GM12865 (cell line): ENCODE measurements at places on chromosomes 16 and 17.

DNA sequence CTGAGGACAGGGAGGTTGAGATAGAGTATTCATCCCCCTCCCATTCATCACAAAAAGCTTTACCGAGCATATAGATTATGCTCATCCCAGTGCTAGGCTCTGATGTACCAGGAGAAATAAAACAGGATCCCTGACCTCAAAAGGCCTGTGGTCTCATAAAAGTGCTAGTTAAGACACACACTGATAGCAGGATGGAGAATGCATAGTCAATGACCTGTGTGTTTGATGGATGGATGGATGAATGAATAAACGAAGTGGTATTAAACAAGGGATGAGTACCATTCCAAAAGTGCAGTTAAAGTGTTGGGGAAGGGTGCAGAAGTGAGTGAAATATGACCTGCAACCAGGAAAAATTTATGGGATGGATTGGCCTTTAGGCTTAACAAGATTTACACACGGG is 133.9 kb upstream of the NUDT7 start:
- DNase-seq, result no peak

DNA sequence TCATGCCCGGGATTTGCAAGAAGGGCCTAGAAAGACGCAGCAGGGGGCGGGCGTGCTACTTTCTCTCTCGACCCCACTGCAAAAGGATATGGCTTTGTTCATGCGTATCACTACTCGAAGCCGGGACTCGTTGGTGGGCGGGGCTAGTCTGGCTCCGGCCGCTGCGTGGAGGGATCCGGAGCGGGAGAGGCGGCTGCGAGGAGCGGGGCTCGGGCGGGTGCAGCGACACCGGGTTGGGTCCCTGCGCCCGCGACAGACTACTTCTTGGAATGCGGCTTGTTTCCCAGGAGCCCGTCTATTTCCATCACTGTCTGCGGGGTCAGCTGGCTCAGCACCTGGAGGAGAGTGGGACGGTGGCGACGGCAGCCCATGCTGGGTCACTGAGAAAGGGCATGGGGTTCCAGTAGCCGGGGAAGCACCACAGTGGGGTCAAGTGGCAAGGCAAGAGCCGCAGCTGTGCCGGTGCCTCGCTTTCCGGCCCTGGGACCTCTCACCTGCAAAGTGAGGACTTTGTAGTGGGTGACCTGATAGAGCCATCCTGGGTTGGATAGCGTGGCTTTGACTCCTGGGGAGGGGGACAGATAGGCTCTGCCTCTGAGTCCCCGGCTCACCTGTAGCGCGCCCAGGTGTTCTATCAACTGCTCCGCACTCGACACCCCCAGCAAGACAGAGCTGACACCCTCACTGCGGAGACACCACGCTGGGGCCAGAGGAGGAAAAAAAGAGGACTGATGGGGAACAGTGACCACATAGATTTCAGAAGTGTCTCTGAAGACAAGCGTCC is 6.6 kb downstream of the KCNAB3 start:
- peak; percentile 72 for DNase-seq

- peak; percentile 89 for DNase-seq
Observed at GRCh38 chr16:3059041-3059722, 6.3 kb upstream of the IL32 start.

- no peak for DNase-seq
Observed at GRCh38 chr16:87603684-87604633, 1.7 kb downstream of the JPH3 start.

DNA sequence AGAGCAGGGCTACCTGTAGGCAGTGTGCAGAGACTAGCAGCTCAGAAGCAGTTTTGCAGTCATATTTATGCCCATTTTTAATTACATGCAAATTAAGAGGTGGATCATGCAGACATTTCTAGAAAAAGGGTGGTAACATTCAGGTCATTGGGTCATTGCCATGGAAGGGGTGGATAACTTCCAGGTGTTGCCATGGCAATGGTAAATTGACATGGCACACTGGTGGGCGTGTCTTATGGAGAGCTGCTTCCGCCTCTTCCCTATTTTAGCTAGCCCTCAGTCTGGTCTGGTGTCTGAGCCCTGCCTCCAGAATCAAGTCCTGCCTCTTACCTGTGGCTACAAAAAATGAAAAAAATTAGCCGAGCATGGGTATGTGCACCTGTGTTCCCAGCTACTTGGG is 2.8 kb upstream of the DNAI2 start:
- no peak for DNase-seq

DNA sequence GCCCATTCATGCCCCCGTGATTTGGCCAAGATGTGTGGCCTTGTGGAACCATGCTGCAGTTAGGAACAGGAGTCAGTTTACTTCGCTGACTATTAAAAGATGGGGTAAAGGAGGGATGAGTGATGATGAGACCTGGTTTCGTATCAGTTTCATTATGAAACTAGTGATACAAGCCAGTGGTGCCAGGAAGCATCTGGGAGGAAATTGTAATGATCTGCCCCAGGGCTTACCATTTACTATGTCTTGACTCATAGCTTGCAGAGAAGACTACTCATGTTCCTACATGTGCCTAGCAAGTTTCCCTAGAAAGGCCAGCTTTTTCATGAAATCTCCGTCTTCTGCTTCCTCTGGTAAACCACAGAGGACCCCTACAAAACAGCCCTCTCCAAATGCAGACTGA is 23.2 kb downstream of the CDH3 start:
- DNase-seq, result peak; percentile 77

GRCh38 chr17:31216031-31216751 is 80.8 kb downstream of the OMG start:
- peak; percentile 51 for DNase-seq

DNA sequence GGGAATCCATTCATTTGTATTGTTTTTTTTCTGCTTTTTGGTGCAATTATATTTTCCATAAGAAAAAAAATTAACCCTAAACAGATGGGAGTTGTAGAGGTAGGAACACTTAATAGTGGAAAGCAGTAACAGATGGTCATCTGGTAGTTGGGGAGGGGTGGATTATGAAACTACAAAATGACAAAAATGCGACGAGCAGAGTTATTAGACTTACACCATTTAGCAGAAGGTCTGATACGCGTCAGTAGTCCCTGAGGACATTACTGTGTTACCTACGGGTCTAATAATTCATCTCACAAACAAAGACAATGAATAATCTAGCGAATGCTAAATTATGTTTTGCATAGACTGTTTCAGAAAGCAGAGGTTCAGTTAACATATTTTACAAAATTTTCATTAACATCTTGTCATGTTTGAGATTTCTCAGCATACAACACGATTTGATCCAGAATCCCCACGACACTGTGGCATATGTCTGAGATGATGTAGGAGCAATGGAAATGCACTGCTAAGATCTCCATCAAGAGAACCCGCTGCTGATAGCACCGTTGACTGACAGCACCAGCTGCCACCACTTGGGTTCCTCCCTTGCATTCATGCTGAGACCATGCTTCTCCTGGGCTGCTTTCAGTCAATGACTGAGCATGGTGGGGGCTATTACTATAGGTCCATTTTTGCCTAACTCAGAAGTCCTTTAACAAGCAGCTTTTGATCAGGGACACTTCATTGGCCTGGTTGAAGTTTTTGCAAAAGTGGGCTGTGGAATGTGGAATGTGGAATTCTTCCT is 182.2 kb upstream of the CPHXL start:
- no peak for DNase-seq

- no peak for DNase-seq
Observed at GRCh38 chr16:47511882-47512281, 50.8 kb downstream of the PHKB start.

GRCh38 chr16:6190776-6191175 is 1093.2 kb upstream of the EEF2KMT start:
- no peak for DNase-seq

GRCh38 chr17:75853433-75853832 is 1.7 kb downstream of the WBP2 start:
- no peak for DNase-seq

DNA sequence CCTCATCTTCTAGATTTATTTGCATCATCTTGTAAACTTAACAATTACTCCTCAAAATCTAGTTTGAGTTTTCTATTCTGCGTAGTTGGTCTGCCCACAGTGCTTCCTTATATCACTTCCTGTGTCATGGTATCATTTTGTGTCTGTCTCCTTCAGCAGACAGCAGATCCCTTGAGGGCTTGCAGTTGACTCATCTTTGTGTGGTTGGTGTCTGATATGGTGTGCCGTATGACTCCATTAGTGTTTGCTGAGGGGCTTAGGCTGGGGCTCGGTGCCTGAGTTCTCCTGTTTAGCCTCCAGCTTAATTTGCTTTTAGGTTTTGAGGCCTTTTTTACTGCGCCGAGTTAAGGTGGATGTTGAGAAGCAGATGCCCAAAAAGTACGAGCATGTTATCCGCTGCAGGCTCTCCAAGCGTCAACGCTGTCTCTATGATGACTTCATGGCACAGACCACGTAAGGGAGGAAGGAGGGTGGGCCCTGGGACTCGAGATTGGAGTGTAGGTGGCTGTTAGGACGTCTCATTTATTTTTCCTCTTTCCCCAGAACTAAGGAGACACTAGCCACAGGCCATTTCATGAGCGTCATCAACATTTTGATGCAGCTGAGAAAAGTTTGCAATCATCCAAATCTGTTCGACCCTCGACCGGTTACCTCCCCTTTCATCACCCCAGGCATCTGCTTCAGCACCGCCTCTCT is 16.9 kb downstream of the SRCAP start:
- DNase-seq, result peak; percentile 22

DNA sequence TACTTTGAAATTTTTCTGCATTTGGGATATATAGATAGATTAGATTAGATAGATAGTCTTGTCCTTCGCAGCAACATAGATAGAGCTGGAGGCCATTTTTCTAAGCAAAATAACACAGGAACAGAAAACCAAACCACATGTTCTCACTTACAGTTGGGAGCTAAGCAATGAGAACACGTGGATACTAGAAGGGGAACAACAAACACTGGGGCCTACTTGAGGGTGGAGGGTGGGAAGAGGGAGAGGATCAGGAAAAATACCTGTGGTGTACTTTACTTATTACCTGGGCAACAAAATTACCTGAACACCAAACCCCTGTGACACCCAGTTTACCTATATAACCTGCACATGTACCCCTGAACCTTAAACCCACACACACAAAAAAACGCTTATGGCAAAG is 14.3 kb downstream of the PRKAR1A start:
- DNase-seq, result no peak

- peak; percentile 81 for DNase-seq
Observed at GRCh38 chr17:6755731-6756184, at the start of gene XAF1. TSS of gene XAF1 (plus strand) at chr17:6756046. CDS start at chr17:6756079, 33 bp downstream.

DNA sequence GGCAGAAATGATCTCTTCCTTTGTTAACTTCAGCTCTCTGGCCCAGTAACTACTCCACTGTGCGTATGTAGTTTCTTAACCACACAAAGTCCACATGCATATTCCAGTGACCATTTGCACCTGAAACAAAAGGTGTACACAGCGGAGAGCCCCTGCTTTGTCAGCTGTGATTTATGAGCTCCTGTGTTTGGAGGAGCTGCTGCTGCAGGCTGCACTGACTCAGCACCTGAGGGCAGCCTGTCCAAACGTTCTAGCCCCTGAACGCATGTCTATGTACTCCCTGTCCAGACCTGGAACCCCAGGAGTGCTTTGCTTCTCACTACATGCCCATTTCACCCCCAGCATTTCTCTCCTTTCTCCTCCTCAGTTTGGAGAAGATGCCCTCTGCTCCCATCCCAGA is 216.1 kb downstream of the ABCC12 start:
- no peak for DNase-seq

- no peak for DNase-seq
Observed at GRCh38 chr16:1335211-1335971, 1.9 kb downstream of the BAIAP3 start.

DNA sequence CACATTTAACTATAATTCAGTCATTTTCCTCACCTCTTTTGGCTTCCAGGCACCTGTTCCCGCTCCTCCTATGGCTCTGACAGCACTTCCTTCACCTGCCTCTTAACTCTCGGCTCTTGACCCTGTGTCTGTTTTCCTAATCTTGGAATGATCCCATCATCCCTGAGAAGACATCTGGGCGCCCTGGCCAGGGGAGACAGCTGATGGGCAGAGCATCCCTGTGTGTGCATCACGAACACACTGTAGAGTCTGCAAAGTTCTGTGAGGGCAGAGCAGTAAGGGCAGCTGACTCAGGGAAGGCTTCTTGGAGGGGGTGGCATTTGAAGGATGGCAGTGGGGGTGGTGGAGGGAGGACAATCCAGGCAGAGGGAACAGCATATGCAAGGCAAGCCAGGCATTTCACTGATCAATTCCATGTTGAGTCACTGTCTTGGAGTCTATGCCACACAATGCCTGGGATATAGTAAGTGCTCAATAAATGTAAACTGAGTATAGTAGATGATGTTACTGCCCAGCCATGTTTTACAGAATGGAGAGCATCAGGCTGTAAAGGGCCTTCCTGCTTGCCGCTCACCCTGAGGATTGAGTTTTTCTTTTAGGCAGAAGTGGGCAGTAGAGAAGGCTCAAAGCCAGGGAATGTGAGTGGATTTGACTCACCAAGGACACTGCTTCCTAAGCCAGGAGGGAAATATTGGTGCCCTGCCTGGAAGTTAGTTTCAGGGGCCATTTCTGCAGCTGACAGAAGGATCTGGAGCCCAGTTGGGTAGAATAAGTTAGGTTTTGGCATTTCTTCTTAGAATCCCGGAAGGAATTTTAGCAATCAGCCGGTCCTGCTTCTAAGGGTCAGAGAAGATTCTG is 5.8 kb upstream of the RAB11FIP4 start:
- DNase-seq, result no peak

DNA sequence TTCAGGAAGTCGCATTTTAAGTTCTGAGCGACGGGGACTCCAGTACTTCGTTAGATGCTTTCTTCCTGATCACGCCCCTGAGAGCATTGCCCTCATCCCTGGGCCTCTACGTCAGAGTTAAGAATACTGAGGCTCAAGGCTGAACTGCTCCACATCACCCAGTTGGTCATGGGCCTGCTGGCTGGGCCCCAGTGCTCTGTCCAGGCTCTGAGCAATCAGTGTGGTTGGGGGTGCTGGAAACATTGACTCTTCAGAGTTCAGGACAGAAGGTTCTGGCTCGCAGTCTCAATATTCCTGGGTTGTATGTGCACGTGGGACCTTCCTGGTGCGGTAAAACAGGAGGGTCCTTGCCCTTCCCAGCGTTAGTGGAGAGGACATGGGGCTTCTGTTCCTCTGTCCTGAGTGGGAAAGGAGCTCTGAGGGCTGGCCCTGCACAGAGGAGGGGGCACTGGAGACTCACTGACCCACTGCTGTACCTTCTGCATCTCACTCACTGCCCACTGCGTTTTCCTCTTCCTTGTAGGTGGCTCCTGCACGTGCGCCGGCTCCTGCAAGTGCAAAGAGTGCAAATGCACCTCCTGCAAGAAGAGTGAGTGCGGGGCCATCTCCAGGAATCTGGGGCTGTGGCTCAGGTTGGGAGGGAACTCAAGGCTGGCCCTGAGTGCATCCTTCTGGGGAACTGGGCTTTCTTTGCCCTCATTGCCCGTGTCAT is 518 bp downstream of the MT1E start:
- DNase-seq, result no peak

- peak; percentile 39 for DNase-seq
Observed at GRCh38 chr17:38428112-38428642, at the start of gene ARHGAP23. TSS of gene ARHGAP23 (plus strand) at chr17:38428464. CDS start at chr17:38428486, 22 bp downstream.

GRCh38 chr16:19375561-19376158 is 42.0 kb upstream of the TMC5 start:
- peak; percentile 64 for DNase-seq

DNA sequence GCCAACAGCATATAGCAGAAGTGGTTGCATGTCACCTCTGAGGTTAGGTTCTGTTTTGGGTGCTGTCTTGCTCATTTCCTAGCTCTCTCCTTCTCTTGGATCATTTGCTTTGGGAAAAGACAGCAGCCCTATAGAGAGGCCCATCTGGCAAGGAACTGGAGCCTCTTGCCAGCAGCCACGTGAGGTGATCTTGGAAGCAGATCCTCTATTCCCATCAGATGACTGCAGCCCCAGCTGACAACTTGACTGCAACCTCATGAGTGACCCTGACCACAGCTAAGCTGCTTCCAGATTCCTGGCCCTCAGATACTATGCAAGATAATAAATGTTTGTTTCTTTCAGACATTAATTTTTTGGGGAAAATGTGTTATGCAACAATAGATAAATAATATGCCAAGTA is 213.3 kb upstream of the HS3ST4 start:
- no peak for DNase-seq
